ENCODE measurements at places on chromosomes 3 and 15.

DNA sequence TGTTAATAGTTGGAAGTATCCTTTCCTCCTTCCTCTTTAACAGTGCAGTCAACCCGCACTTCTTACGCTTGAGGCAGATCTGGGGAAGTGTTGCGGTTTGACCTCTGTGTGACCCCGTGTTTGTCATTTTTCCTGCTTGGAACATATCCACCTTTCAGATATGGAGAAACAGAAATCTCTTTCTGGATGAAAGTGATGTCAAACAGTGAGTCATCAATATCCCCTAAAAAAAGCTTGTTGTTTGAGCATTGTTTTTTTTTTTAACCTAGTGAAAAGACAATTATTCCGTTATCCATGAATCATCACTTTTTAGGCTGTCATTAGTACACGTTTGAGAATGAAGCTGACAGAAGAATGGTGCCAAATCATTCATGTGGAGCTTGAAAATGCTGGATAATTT lies 293.7 kb downstream of the ARPP21 start:
- no peak for DNase-seq

GRCh38 chr3:135809021-135809634 lies 156.4 kb upstream of the PPP2R3A start:
- no peak for DNase-seq

DNA sequence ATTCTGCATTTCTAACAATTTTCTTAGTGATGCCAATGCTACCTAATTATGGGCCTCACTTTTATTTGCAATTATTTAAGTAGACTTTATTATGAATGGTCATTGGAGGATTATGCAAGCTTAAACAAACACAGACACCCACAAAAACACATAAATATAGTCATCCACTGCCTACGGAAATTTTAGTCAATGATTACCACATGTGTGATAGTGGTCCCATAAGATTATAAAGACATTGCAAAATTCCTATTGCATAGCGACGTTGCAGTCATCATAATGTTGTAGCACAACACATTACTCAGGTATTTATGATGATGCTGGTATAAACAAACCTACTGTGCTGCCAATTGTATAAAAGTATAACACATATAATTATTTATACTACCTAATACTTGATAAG lies 247.8 kb upstream of the ALCAM start:
- DNase-seq: no peak

- no peak for DNase-seq
Measured at GRCh38 chr3:183591881-183592521, 36.5 kb upstream of the KLHL6 start.

DNA sequence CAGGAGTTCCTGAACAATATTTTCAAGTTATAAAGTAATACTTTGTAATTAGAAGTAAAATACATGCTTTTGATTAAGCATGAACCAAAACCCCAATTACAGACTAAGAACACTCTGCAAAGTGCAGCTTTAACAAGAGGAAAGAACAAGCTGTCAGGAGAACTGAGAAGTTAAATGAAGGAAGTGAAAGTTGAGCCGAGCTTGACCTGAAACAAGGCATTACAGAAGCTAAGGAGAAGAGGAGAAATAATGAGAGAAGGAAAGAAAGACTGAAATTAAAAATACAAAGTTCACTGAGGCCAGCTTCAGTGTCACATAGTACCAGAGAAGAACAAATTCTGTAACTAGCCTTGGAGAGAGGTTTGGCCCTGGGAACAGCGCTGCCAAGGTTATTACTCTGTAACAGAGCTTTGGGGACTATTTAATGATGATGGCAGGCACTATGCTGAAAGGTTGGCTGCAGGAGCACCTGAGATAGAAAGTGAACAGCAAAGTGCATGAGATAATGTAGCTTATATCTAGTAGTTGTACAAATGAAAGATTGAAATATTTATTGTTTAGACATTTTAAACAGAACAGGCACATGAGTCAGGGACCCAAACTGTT lies 241.9 kb upstream of the PEX5L start:
- no peak for DNase-seq

GRCh38 chr15:54840621-54841398 lies 355.9 kb downstream of the RSL24D1 start:
- no peak for DNase-seq

GRCh38 chr15:39502611-39503195 lies 78.2 kb upstream of the THBS1 start:
- no peak for DNase-seq

DNA sequence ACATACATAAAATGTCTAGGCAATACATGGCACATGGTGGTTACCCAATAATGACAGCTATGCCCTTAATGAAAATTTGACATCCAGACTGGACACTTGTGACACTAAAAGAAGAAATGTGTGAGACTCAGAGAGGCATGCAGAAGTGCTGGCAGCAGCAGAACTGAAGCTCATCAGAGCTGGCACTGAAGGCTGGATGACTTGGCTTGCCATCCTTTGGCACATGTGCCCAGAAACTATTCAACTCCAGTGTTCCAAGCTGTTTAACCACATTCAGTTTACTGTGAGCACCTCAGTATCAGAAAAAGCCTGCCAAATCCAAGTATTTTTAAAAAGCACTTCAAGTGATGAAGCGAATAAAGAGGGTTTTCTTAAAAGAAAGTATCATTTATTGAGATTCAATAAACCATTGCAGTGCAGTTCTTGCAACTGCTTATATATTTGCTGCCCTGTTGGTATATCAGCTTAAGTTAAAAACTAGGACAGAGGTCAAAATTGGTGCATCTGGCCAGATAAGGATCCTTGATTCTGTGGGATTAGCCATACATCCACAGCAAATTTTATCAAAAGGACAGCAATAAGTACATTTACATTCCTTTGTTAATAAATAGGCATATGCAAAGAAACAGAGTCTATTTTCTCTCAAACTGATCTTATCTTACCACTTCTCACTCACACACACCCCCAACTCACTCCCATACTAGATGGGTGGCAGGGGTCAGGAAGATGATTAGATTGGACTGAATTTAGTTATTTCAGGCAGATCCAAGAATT lies 15.8 kb downstream of the IGSF11 start:
- DNase-seq: no peak

- DNase-seq: no peak
Measured at GRCh38 chr3:137217733-137218132, 259.9 kb downstream of the IL20RB start.

GRCh38 chr15:69767191-69767590 lies 314.6 kb downstream of the RPLP1 start:
- no peak for DNase-seq

DNA sequence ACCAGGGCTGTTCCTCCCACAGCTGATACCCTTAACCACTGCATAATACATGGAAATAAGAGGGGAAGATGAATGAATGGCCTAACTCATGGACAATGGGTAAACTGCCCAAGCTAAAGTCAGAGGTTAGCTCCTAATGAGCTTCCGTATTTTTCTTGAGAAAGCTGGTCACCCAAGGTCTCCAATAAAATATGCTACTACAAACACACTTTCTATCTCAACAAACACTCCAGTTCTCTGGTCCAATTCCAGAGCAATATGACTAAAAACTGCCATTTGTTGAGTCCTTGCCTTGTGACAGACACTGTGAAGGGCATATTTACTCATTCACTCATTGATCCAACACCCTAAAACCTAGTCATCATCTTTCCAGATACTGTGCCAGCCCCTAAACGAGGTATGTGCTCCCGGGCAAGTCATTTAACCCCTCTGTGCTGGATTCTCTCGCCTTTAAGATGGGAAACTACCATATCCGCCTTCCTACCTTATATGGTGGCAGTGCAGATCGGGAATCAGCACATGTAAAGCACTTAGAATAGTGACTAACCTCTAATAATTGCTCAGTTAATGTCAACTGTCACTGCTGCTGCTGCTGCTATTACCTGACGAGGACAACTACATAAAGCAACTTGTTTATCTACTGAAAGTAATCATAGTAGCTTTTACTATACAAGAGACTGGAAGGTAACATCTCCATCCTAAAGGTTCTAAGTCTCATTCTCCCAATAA lies 89.1 kb downstream of the XXYLT1 start:
- DNase-seq: no peak

DNA sequence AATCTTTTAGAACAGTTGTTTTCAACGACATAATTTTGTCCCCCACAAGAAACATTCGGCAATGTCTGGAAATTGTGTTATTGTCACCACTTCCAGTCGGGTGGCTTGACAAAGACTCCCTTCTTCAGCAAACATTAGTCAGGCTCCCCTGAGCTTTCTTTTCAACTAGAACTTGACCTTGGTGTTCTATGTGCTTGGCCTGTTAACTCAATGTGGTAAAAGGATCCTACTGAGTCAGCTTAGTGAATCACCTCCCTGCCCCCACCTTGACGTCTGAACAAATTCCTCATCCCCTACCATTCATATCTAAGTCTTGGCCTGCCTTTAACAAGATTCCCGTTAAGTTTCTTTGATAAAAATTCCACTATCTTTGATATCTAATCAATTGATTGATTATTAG lies 465.0 kb upstream of the ROBO1 start:
- no peak for DNase-seq

- DNase-seq: no peak
Measured at GRCh38 chr15:96213045-96213444, 117.5 kb upstream of the NR2F2 start.

DNA sequence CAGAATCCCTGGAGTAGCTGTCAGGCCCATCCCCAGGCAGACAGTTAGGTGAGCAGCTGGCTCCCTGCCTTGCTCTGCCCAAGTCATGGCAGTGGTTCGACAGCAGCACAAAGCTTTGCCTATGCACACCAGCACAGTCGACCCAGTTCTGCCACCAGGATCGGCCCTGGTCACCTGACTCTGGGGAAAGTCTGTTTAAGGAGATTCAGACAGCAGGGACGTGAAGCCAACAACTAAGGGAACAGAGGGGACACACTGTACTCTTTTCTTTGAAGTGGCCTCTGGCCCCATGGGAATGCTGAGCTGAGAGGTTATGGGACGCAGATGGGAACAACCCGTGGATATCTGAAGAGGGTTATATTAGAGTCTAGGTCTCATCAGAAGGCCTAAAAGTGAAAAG lies 134.8 kb downstream of the CHDH start:
- no peak for DNase-seq

- no peak for DNase-seq
Measured at GRCh38 chr3:100030346-100030745, 84.0 kb downstream of the FILIP1L start.

GRCh38 chr3:108130701-108131474 lies 40.1 kb upstream of the CD47 start:
- no peak for DNase-seq

DNA sequence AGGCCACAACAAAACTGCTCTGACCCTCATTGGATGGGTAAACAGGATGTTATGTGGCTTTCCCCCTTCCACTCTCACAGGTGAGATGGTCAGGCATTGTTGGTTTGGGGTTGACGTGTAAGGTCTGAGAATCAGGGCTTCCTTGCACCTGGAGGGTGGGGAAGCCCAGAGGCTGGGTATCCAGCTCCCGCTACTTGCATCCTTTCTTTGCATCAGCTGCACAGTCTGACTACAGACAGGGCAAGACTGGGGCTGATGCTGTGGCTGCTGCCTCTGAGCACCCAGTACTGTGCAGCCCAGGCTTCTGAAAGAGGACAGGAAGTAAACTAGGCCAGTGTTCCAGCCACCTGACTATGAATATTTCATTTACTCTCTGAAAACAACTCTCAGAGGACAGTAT lies 58.0 kb upstream of the ATP2B2 start:
- DNase-seq: no peak

DNA sequence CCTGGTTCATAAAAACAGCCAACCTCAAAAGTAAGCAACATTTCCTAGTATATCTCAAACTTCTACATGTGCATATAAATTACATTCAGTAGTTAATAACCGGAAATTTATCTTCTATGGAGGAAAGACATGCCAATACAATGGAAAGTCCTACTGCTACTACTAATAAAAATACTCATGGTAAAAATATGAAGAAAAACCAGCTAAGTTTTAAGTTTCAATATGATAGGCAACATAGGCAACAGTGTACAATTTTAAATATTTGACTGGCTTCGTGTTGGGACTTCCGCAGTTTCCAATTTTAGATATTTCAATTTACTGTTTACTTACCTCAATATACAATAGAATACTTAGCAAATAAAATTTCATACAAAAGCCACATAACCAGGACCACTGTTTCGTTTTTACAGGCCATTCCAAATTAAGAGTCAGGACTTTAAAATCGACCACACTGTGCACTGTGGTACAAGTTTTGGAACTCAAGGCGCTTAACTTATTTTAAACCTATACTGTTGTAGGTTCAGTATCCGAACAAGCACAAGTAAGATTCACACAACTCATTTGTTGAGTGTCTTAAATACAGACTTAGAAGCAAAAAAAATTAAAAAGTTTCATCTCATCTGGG lies 2.9 kb downstream of the NAA50 start:
- DNase-seq: no peak

GRCh38 chr15:80669663-80670273 lies 25.3 kb upstream of the ABHD17C start:
- DNase-seq: no peak

- DNase-seq: no peak
Measured at GRCh38 chr3:38274864-38275649, 7.0 kb upstream of the SLC22A14 start.

DNA sequence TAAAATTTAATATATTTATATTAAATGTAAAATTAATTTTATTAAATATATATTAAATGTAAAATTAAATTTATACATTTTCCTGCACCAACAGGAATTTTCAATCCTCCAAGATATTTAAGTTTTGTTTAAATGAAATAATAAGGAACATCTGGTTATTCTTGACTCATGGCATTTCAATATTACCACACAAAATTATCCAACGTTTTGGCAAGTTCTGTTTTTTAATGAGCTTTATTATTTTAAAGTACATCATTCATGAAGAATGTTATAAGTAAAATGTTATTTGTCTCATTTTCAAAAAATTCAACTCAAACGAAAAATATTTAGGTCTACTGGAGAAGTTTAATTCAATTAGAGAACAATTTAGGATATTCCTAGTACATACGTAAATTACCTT lies 811.4 kb downstream of the NAALADL2 start:
- DNase-seq: no peak

- DNase-seq: no peak
Measured at GRCh38 chr3:12750223-12750622, 8.8 kb downstream of the TMEM40 start.

- DNase-seq: no peak
Measured at GRCh38 chr3:193974191-193974652, 161.7 kb upstream of the HES1 start.

GRCh38 chr15:29986946-29987345 lies 95.8 kb upstream of the GOLGA8J start:
- no peak for DNase-seq

DNA sequence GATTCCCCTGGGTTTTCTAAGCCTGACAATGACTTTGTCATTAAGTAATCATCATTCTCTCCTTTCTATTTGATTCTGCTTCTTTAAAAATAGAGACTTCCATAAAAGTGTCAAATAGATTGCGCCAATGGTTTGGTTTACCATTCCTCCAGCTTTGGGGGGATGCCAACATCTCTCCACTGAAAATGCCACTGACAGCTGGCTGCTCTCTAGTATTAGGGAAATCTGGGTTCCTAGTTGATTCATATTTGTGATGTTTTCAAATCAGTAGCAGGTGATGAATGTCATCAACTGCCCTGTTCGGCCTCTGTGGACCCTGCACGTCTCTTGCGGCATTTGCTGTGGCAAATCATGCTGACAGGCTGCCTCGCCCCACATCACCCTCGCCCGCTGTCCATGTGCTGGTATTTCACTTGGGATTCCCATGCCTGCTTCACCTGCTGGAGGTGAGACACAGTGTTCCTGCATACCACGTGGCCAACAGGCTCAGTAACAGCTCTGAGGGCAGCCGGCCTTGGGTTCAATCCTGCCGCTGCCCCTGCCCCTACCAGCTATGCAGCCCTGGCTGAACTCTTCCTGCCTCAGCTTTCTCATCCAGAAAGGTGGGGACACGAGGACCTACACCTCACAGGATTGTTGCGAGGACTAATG lies 28.1 kb downstream of the ZXDC start:
- no peak for DNase-seq

Data from stimulated activated CD8-positive, alpha-beta memory T cell treated with anti-CD3 and anti-CD28 coated beads, Interleukin-15, amount 100 ng/mL, for 1 hour (primary cell).